Stomach (tissue), 19 donors: ENCODE measurements at places on chromosomes 11 and 22.

DNA sequence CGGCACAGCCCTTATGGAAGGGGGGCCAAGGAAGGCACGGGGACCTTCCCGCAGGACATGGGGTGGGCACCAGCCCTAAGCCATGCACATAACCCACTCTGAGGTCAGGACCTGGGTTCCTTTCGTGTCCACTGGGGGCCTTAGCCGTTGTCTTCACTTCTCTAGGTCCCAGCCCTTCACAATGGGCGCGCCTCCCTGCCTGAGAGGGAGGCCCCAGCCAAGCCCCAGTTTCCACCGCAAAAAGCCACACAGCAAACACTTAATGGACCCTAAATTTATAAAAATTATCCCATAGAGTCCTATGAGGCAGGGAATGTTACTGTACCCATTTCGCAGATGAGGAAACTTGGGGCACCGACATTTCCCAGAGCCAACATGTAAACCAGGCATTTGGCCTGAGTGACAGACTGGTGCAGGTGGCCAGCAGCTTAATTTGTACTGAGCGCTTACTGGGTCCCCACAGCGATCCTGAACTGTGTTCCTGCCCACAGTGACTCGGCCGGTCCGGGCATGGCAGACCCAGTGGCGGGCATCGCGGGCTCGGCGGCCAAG, 1.2 kb downstream of the GAS2L1 start:
- H3K4me1 ChIP-seq = peaks cover 85% of the 10 kb centered on the region
- H3K36me3 ChIP-seq = no peaks in the 10 kb centered on the region
- no peaks in the 10 kb centered on the region for H3K27me3 ChIP-seq
- H3K27ac ChIP-seq = peak overlapping the region; percentile 71
- DNase-seq = no peak

DNA sequence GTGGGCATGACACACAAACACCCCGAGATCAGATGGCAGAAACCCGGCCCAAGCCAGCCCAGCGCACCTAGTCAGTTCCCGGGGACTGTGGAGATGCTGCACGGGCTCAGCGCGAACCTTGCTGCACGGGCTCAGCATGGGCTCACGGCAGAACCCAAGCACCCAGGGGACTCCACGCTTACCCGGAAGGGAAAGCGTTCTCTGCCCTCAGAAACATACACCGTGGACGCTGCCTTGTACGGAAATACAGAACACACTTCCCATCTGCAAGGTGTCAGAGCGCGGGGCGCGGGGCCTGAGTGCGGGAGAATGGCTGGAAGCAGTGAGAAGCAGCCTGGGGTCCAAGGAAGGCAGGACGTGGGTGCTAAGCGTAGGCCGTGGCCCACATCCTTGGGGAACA, 319.9 kb downstream of the NTM start:
- no peak overlapping the region for H3K4me3 ChIP-seq
- H3K36me3 ChIP-seq = no peaks in the 10 kb centered on the region
- H3K27me3 ChIP-seq = no peaks in the 10 kb centered on the region

GRCh38 chr11:131099013-131099412, 182.7 kb upstream of the SNX19 start:
- H3K36me3 ChIP-seq = no peaks in the 10 kb centered on the region
- no peak for DNase-seq
- H3K4me3 ChIP-seq = no peak overlapping the region
- no peaks in the 10 kb centered on the region for H3K4me1 ChIP-seq

DNA sequence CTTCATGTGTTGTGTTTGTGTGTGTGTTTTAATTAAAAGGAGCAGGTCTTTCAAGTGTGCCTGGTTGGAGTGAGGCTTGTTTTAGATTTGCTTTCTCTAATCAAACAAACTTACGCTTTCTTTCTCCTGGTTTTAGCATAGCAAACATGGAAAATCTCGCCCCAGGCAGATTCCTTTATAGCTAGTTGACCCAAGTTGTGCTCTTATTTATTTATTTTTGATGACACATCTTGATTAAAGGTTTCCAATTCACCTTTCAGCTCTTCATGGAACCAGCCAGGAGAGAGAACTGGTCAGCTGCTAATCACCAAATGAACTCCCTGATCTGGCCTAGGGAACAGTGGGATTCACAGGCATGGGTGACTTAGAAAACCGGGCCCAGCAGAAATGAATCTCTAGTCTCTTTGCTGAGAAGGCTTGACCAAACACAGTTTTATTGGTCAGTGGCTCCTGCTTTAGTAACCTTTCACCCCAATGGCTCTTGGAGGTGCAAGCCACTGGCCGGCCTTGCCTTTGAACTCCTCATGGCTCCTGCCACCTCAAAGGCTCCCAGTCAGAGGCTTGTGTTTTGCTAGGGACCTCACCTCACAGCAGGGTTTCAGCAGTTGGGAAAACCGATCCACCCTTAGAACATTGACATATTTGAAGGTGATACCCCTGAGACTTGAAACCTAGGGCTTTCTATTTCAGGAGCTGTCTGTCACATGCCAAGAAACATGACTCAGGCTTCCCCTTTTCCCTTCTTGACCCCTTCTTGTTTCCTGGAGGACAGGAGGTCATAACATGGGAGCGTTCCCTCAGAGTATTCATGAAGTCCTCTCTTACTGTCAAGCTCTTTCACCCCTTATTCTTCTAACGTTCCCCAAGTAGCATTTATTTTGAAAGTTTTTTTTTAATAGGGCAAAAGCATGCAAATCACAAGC, 48.8 kb downstream of the EXT2 start:
- peaks cover 5% of the 10 kb centered on the region for H3K36me3 ChIP-seq
- H3K4me1 ChIP-seq = no peaks in the 10 kb centered on the region
- DNase-seq = peak; percentile 20
- no peaks in the 10 kb centered on the region for H3K27me3 ChIP-seq
- H3K4me3 ChIP-seq = no peak overlapping the region
- H3K27ac ChIP-seq = no peak overlapping the region

GRCh38 chr22:17890892-17891291, 116.6 kb upstream of the BID start:
- no peaks in the 10 kb centered on the region for H3K27me3 ChIP-seq
- H3K27ac ChIP-seq = peak overlapping the region; percentile 36
